ENCODE measurements at places on chromosomes 2 and 18.

DNA sequence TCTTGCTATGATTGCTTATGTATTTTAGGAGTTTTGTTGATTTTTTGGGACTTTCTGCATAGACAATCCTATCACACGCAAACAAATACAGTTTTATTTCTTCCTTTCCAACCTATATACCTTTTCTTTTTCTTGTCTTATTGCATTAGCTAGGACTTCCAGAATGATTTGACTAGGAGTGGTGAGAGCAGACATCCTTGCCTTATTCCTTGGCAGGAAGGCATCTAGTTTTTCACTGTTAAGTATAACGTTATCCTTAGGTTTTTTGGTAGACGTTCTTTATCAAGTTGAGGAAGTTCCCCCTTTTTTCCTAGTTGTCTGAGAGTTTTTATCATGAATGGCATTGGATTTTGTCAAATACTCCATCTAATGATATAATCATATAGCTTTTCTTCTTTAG is 25.8 kb downstream of the EHBP1 start:
- no peak for DNase-seq

DNA sequence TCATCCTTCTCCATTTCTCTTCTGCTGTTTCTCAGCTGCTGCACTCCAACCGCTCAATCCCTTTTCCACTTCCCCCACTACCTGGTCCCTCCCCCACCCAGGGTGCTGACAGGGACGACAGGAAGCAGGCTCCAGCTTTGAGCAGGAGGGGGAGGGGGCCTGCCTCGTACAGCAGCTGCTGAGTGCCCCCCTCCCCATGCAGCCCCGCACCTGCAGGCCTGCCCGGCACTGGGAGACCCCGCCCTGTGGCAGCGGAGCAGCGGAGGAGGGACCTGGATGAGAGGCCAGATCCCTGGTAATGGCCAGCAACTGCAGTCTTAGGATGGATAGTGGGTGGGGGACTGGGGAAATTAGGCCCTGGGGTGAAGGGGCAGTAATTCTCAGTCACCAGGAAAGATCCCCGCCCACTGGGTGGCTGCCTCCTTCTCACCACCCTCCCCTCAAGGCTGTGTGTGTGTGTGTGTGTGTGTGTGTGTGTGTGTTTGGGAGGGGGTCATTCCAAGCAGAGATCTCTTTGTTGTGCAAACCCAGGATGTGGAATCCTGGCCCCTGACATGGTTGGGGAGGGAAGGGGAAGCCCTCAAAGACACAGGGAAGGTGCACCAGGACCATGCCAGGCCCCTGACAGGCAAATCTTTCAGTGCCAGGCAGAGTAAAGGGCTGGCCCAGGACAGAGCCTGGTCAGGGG is 6.8 kb upstream of the CRYBA2 start:
- no peak for DNase-seq

- DNase-seq: no peak
Observed at GRCh38 chr2:217614498-217614897, 388.3 kb downstream of the TNS1 start.

DNA sequence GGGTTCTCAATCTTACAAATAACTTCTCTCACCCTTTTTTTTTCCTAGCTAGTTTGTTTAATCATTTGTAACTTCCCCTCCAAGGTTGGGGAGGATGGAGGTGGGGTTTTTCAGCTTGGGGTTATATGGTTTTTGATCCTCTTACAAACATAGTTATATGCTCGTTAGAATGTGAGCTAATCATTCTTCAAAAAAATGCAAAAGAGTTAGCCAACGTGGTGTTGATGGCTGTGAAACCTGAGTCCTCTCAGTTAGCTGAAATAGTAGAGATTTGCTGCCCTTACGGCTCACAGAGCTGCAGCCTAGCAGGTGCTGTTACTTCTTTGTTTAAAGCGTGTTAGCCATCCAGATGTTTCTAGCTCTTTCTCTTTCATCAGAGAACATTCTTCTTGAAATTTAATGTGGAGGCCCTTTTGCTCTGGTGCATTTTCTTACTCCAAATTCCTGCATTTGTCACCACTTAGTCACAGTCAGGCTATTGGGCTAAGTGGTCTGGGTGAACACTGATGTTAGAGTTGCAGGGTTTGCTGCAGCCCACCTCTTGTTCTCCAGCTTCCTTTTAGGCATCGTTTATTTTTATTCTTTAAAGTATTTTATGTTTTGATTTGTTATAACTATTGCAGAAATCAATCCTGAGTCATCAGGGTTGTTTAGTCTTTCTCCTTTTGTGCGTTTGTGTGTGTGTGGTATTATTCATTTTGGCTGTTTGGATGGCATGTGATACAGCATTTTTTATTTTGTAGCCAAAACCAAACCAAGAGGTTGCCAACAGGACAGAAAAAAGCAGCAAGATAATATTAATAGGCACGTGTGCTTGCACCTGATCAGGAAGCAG is 41.1 kb downstream of the LIMS1 start:
- no peak for DNase-seq

DNA sequence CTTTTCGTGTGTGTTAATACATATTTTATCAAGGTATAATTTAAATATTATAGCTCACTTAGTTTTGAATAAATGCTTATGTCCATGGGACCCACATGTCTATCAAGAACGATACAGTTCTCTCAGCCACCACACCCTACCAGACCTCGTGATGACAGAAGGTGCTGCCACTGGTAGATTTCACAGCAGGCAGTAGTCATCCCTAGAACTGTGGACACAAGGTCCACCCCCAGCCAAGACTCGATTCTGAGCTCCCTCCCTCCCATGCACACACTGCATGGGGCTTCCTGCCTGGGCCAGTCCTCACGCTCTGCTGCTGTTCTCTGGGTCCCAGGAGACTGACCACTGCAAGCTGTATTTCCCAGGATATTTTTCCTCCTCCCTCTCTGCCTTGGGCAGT is 26.5 kb upstream of the CREB1 start:
- no peak for DNase-seq

GRCh38 chr2:183001948-183002347 is 36.3 kb downstream of the NCKAP1 start:
- DNase-seq: no peak

GRCh38 chr18:63505566-63506335 is 29.0 kb downstream of the SERPINB5 start:
- no peak for DNase-seq

DNA sequence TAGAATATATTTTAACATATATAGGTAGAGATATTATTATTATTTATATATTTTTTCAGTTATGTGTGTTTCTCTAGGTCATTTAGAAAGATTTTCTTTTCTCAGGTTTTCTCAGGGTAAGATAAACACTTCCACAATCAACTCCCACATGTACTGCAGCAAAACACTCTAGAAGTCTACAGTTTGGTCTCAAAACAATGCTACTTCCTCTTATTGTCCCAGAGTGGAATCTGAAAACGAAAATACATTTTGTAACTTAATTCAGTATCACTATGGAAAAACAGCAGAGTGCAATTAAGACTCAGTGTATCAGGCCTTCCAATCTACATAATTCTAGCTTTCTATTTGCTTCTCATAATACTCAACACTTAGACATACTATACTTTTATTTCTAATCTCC is 190.1 kb upstream of the SLC35G4 start:
- no peak for DNase-seq

DNA sequence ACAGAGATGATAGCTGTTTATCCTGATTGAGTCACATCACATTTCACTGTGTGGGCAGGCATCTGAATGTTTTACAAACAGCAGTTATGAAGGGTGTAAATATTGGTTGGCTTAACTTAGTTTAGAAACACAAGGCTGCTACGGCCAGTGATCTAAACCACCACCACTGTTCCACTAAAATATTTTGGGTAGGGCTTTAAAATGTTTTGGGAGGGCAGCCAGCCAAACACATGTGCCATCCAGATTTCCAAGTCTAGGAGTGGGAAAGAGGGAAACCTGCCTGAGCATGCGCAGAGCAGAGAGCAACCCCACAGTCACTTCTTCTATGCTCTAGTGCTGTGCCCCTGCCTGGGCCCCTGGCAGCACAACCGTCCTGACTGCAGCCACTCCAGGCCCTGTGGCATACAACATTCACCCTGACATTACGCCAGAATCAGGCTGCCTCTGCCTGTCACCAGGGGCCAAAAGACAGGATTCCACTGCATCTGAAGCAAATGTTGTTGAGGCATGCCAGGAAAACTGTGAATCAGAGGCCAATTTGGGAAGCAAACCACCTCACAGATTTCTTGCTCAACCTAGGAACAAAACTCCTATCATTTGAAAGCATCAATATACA is 74.8 kb upstream of the COL5A2 start:
- DNase-seq: no peak

DNA sequence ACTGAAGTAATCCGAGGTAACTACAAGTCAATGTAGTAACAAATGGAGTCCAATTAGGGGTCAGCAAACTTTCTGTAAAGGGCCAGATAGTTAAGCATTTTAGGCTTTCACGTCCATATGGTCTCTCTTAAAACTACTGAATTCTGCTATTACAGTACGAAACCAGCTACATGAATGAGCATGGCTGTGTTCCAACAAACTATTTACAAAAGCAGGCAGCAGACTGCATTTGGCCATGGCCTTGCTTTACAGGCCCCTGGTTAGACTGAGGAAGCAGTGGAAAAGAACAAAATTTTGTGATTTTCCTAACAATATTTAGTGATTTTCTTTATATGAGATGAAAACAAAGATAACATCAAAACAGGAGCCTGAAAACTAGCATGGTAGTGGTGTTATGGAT is 64.0 kb downstream of the RTN4 start:
- no peak for DNase-seq

- no peak for DNase-seq
Observed at GRCh38 chr18:63763831-63764600, 11.2 kb upstream of the SERPINB7 start.

DNA sequence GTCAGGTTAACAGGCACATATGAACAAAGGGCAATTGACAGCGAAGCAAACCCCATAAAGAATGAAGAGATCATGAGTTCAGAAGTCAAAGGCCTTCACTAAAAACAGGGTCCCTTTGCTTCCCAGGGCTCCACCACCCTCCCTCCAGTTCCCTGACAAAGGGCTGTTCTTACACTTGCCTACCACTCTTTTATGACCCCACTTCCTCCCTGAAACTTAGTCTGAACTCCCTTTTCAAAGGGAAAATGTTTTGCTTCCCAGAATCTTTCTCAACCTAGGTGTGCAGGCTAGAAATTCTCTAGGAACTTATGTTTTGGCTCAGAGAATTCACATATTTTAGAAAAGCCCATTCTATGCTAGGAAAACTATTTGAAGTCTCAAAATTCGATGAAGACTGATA is 86.0 kb upstream of the ITGA4 start:
- DNase-seq: no peak

DNA sequence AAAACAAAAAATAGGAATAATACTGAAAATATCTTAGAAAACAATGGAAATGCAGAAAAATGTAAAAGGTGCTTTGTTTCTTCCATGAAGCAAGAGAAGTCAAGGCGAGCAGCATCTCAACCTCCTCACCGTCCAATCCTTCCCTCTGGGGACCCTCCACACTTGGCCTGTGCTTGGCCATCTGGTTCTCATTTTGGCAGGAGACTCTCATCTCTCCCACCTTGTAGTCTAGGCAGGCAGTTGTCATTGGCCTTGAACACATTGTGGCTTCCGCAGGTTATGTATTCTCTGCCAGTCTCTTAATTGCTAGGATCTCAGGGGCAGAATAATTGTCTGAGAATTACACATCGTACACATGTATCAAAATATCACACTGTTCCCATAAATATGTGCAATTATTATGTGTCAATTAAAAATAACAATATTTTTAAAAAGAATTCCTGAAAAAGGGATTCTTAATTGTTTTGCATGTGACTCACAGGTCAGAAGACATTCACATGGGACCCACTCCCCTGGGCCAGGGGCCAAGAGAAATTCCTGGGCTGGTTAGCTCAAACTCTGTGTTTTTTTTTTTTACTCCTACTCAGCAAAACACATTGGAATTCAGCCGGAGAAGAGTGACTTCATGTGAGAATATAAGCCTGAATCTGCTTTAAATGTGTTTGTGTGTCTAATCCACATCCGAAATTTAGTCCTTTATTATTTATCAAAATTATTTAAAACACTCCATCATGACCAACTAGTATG is 14.0 kb upstream of the ANKRD62 start:
- DNase-seq: no peak

GRCh38 chr2:8992643-8993042 is 10.8 kb downstream of the MBOAT2 start:
- DNase-seq: no peak

DNA sequence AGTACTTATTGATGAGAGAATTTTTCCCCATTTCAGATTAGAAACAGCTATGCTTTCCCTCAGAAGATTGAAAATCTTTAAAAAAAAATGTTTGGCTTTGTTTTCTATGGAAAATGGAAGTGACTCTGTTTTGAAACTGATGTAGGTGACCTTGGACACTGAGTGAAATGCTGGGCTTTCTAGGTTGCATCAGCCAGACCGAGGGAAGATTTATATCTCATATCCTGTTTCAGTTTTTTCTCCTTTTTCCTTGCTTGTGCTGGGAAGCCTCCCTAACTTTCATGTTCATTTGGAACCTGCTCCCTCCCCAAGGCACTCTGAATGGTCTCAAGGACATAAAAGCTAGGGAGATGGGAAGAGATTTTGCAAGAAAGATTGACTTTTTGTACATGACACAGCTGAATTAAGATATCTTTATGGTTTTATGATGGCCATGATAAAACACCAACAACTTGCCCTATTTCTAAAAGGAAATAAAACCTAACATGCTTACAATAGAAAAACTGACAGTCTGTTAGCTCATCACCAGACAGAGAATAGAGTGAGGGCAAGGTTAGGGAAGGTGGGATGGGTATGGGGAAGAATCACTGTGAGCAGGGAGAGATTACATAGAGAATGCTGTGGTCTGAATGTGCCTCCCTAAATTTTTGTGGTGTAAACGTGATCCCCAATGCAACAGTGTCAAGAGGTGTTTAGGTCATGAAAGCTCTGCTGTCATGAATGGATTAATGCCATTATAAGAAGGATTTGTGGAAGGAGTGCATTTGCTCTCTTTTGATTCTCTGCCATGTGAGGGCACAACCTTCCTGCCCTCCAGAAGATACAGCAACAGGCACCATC is 249.7 kb downstream of the TPGS2 start:
- DNase-seq: no peak
